ENCODE measurements at places on chromosomes 3 and 15.

DNA sequence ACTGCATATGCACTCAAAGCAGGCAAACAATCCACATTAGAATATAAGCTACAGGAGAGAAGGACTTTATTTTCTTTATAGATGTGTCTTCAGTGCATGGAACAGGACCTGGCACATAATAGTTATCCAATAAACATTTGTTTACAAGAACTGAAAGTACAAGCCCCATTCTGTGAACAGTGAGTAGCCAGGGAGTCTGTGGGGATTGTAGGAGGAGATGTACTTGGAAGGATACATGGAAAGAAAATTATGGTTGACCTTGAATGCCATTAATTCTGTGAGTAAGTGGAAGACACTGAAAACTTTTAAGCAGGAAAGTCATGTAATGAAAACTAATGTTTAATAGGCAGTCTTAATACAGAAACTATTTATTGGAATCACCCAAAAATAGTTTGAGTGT, 28.3 kb downstream of the MASP1 start:
- DNase-seq = no peak

DNA sequence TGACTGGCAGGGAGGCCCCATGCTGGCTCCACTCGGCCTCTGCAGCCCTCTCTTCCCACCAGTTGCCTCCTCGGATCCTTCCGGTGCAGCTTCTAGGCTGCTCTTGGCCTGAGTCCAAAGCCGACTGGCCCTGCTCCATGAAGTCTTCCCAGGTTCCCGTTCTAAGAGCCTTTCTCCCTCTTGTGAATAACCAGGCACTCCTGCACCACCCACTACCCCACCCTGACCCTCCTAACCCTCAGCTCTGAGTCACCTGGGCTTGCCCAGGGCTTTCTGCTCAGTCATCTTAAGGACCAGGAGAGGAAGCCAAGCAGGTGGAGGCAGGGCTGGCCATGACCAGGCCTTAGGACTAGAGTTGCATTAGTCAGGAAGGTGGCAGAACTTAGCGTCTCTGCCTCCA, 28.1 kb upstream of the CNBP start:
- DNase-seq = no peak

- DNase-seq = no peak
Measured at GRCh38 chr15:83062768-83063180, 4.3 kb downstream of the BTBD1 start.

GRCh38 chr3:113055201-113055600, 64.4 kb downstream of the GTPBP8 start:
- no peak for DNase-seq

- DNase-seq = no peak
Measured at GRCh38 chr3:26715431-26715830, 92.9 kb downstream of the LRRC3B start.

GRCh38 chr3:191301017-191301416, 28.2 kb upstream of the CCDC50 start:
- no peak for DNase-seq

- DNase-seq = no peak
Measured at GRCh38 chr15:64455961-64456371, 4.4 kb upstream of the ZNF609 start.

All from SK-N-DZ (cell line).